Stimulated activated memory B cell treated with anti-CD40 and anti-IgM and Interleukin-4, amounts not matched to agents 10 μg/mL and 1 μg/mL and 100 μg/mL, for 72 hours (primary cell): ENCODE measurements at places on chromosomes 5 and 9.

DNA sequence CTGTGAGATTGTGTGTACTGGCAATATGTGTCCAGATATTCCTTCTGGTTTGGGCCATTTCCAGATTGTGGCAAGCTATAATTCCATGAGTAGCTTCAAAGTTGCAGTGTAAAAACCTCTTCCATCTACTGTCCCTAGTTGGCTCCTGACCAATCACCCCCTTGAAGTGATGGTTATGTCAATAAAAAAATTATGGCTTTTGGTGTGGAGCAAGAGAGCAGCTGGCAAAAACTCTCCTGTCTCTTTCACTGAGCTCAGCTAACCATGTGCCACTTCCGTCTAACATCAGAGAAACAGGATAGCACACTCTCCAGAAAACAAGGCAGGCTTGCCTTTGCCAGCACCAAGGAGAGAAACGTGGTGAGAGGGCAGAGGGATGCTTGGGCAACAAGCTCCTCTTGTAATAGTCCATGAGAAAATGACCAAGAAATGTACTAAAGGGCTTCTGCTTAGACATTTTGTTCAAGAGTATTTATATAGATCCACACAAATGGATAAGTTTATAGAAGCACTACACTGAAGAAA is 914.4 kb upstream of the SEMA6A start:
- H3K4me3 ChIP-seq, result no peak overlapping the region
- no peaks in the 10 kb centered on the region for H3K27me3 ChIP-seq
- no peaks in the 10 kb centered on the region for H3K36me3 ChIP-seq
- no peaks in the 10 kb centered on the region for H3K4me1 ChIP-seq

DNA sequence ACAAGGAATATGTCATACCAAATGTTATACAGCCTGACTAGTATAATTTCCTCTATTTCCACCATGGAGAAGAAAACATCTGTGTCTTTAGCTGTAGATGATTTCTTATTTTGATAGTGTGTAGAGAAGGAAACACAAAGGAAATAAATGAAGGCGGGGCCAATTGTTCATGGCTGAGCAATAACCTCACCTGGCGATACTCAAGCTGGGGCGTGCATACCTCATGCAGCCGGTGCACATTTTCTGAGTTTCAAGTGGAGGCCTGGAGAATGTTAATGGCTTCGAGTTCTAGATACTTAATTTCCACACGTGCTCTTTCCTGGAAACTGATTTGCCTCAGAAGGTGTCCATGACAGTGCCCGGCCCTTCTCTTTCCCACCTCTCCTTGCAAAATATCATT is 127.4 kb upstream of the TAF11L2 start:
- no peaks in the 10 kb centered on the region for H3K27me3 ChIP-seq
- H3K36me3 ChIP-seq, result no peaks in the 10 kb centered on the region
- no peak overlapping the region for H3K27ac ChIP-seq
- H3K4me1 ChIP-seq, result peaks cover 7% of the 10 kb centered on the region
- ATAC-seq, result no peak

GRCh38 chr9:8871796-8872445 is 1072.3 kb upstream of the DMAC1 start:
- H3K4me3 ChIP-seq, result no peak overlapping the region
- H3K27me3 ChIP-seq, result no peaks in the 10 kb centered on the region
- no peaks in the 10 kb centered on the region for H3K36me3 ChIP-seq
- H3K4me1 ChIP-seq, result no peaks in the 10 kb centered on the region

DNA sequence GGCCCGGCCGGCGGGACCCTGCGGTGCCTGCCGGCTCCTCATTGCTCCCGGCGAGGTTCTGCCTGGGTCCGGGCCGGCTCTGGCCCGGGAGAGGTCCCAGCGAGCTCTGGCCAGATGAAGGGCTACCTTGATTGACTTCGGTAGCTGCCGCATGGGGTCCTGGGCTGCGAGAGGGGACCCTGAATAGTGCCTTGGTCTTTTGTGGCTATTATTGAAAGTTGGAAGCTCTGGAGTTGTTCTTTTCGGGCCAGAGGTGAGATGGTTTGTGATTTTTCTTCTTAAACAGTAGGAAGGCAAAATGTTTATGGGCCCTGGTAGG is 635 bp downstream of the NAA35 start:
- no peak for ATAC-seq
- peaks cover 8% of the 10 kb centered on the region for H3K4me1 ChIP-seq
- peaks cover 10% of the 10 kb centered on the region for H3K36me3 ChIP-seq
- H3K27me3 ChIP-seq, result no peaks in the 10 kb centered on the region
- peak overlapping the region; percentile 68 for H3K27ac ChIP-seq

DNA sequence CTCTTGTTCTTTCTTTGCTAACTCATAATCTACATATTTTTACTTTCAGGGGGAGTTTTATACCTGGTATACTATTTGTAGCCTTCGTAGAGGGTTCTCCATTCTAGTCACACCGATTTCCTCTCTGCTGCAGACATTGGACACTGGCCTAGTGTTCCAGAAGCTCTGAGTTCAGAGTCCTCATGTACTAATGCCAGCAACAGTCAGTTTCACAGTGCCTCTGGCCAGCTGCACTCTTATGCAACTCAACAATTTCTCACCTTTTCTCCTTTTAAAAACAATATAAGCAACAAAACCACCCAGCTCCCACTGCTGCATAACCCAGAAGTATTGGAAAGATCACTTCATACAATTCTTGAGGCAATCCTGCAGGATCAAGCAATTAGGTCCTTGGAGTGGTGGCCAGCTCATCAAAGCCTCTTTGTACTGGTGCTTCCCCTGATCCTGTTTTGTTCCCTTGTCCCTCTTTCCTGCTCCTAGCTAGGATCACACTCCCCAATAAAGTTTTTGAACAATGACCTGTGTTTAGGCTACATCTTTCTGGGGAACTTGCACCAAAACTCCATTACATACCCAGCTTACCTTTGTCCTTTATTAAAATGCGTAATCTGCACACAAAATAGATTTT is 98.1 kb upstream of the TUT7 start:
- no peak overlapping the region for H3K4me3 ChIP-seq
- H3K36me3 ChIP-seq, result no peaks in the 10 kb centered on the region
- H3K27me3 ChIP-seq, result peaks cover 18% of the 10 kb centered on the region
- H3K27ac ChIP-seq, result no peak overlapping the region
- ATAC-seq, result no peak
- no peaks in the 10 kb centered on the region for H3K4me1 ChIP-seq

GRCh38 chr9:34437006-34437925 is 21.1 kb downstream of the FAM219A start:
- no peaks in the 10 kb centered on the region for H3K4me1 ChIP-seq
- H3K27me3 ChIP-seq, result no peaks in the 10 kb centered on the region
- H3K27ac ChIP-seq, result no peak overlapping the region
- peak; percentile 78 for ATAC-seq
- peaks cover 4% of the 10 kb centered on the region for H3K36me3 ChIP-seq

DNA sequence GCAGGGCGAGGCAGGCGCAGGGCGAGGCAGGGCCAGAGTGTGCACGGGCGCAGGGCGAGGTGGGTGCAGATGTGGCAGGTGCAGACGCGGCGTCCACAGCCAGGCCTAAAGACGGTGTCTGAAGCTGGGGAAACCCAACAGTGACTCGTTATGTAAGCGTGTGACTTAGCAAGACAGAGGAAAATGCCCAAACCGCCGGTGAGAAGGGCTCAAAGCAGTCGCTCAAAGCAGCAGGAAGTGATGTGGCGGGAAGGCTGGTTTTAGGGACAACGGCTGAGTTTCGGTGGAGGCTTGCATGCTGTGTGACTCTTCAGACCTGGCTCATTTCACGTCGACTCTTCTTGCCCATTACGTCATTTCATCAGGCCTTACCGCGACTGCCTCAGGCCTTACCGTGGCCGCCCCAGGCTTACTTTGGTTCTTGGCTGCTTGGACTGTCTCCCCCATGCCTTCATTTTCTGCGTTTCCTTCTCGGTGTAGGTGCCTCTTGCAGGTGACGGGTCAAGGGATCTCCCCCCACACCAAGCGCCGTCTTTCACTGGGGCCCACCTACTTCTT is 50.5 kb upstream of the EXOC3 start:
- peaks cover 36% of the 10 kb centered on the region for H3K27me3 ChIP-seq
- peak overlapping the region; percentile 32 for H3K4me3 ChIP-seq
- peaks cover 59% of the 10 kb centered on the region for H3K36me3 ChIP-seq

GRCh38 chr9:109956717-109957440 is 176.9 kb downstream of the PALM2AKAP2 start:
- ATAC-seq, result no peak
- H3K27me3 ChIP-seq, result no peaks in the 10 kb centered on the region
- peak overlapping the region; percentile 80 for H3K27ac ChIP-seq
- H3K4me1 ChIP-seq, result peaks cover 75% of the 10 kb centered on the region

- H3K4me1 ChIP-seq, result peaks cover 19% of the 10 kb centered on the region
- no peak overlapping the region for H3K4me3 ChIP-seq
- no peak for ATAC-seq
- H3K27me3 ChIP-seq, result no peaks in the 10 kb centered on the region
- peaks cover 10% of the 10 kb centered on the region for H3K36me3 ChIP-seq
- H3K27ac ChIP-seq, result no peak overlapping the region
Observed at GRCh38 chr9:72349240-72349639, 15.8 kb downstream of the ZFAND5 start.

- H3K4me3 ChIP-seq, result no peak overlapping the region
- no peak for ATAC-seq
- H3K27me3 ChIP-seq, result peaks cover 81% of the 10 kb centered on the region
- H3K4me1 ChIP-seq, result no peaks in the 10 kb centered on the region
- H3K27ac ChIP-seq, result no peak overlapping the region
- H3K36me3 ChIP-seq, result no peaks in the 10 kb centered on the region
Observed at GRCh38 chr9:131012396-131012917, 3.5 kb downstream of the LAMC3 start.

GRCh38 chr9:19648672-19649071 is 140.2 kb downstream of the SLC24A2 start:
- no peaks in the 10 kb centered on the region for H3K36me3 ChIP-seq
- H3K27me3 ChIP-seq, result no peaks in the 10 kb centered on the region
- no peak for ATAC-seq
- no peak overlapping the region for H3K27ac ChIP-seq
- H3K4me3 ChIP-seq, result no peak overlapping the region
- no peaks in the 10 kb centered on the region for H3K4me1 ChIP-seq

DNA sequence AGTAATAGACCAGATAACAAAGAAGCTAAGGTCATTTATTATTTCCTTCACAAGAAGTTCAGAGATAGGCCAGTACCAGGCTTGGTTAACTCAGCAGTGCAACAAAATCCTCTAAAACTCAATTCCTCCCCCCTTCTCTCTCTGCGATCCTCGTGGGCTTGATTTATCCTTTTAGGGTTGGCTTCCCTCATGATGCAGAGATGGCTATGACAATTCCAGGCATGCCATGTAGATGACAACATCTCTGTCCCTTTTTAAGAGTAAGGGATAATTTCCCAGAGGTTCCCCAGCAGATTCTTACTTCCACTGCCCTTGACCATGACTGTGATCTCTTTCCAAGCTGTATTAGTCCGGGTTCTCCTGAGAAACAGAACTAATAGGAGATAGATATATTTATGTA is 28.7 kb upstream of the DAP start:
- H3K4me3 ChIP-seq, result no peak overlapping the region
- no peak overlapping the region for H3K27ac ChIP-seq
- no peaks in the 10 kb centered on the region for H3K36me3 ChIP-seq
- peaks cover 6% of the 10 kb centered on the region for H3K4me1 ChIP-seq
- ATAC-seq, result no peak

DNA sequence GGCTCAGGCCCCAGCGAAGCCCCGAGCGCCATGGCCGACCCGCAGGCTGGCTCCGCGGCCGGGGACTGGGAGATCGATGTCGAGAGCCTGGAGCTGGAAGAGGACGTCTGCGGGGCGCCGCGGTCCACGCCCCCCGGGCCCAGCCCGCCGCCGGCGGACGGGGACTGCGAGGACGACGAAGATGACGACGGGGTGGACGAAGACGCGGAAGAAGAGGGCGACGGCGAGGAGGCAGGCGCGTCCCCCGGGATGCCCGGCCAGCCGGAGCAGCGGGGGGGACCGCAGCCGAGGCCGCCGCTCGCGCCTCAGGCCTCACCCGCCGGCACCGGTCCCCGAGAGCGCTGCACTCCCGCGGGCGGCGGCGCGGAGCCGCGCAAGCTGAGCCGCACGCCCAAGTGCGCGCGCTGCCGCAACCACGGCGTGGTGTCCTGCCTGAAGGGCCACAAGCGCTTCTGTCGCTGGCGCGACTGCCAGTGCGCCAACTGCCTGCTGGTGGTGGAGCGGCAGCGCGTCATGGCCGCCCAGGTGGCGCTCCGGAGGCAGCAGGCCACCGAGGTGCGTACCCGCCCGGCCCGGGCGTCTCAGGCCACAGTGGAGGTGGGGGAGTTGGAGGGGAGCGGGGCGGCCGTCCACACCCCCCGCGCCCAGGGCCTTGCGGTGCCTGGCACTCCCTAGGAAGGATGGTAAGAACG is 1.6 kb downstream of the DMRT2 start:
- no peaks in the 10 kb centered on the region for H3K36me3 ChIP-seq
- H3K27ac ChIP-seq, result no peak overlapping the region
- peaks cover 51% of the 10 kb centered on the region for H3K4me1 ChIP-seq
- H3K27me3 ChIP-seq, result peaks cover 100% of the 10 kb centered on the region
- peak overlapping the region; percentile 50 for H3K4me3 ChIP-seq

DNA sequence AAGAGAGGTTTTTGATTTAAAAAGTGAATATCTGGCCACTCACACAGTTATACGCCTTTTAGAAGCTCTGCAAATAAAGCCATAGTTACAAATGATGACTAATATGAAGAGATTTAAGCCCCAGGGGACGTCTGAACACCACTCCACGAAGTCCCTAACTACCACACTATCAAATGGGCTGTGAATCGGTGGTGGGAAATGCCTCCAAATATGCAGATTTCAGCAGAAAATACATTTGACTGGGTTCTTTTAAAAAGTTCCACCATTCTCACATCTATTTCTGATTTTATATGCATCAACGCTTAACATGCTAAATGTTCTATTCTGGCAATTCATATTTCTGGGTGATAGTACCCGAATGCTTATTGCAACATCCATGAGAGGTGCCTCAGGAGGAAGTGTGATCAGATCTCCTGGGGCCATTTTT is 22.5 kb downstream of the TICAM2 start:
- H3K4me1 ChIP-seq, result peaks cover 48% of the 10 kb centered on the region
- peaks cover 26% of the 10 kb centered on the region for H3K36me3 ChIP-seq
- H3K27me3 ChIP-seq, result no peaks in the 10 kb centered on the region
- H3K4me3 ChIP-seq, result no peak overlapping the region
- ATAC-seq, result peak; percentile 88
- peak overlapping the region; percentile 57 for H3K27ac ChIP-seq

DNA sequence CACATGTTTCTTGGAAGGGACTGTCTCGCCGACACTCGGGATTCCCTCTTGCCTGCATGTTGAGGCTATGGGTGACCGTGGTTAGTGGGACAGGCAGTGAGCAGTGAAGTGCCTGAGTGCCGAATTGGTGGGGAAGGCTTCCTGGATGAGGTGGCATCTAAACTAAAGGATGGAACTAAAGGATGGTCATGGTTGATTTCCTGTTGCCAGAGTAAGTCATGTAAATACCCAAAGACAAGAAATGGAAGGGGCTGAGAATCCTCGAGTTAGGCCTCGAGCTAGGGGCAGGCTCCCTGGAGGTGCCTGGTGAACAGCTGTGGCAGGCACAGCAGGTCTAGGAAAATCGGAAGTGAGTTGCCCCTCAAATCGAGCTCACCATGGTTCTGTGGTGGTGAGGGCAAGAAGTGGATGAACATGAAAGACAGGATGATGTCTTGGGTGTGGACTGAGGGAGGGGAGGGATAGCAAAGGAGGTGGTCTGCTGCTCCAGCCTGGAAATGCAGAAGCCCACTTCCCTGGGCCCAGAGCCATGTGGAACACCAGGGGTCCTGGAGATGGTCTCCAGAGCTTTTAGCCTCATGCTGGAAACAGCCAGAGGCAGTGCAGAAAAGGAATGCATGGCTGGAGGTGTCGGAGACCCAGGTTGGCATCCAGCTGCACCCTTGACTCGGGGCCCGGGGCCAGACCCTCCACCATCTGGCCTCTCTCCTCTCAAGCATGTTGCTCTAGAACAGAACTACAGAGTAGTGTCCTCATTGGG is 12.2 kb downstream of the CD74 start:
- H3K4me3 ChIP-seq, result peak overlapping the region; percentile 62
- peaks cover 62% of the 10 kb centered on the region for H3K4me1 ChIP-seq
- peaks cover 59% of the 10 kb centered on the region for H3K36me3 ChIP-seq
- H3K27ac ChIP-seq, result peak overlapping the region; percentile 82
- ATAC-seq, result peak; percentile 2
